ENCODE measurements at places on chromosomes 12 and 14.

GRCh38 chr12:110117956-110118685 is 6.0 kb upstream of the IFT81 start:
- no peak for DNase-seq

GRCh38 chr12:5083955-5084849 is 40.5 kb downstream of the KCNA5 start:
- peak; percentile 79 for DNase-seq

DNA sequence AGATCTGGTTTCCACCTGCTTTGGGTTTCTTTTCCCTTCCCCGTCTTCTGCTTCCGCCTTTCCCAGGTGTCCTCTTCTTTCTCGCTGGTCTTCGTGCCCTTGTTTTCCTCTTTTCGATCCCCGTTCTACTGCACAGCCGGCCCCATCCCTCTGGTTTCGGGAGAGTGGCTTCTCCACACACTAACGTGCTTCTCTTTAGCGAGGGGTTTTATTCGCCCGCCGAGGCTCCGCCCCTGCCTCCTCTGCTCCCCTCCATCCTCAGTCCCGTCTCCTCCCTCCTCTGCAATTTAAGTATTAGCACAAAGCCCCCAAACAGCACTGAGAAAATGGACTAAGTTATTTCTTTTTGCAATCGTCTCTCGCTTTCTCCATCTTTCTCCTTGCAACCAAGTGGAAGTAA is at the start of gene SLC7A8:
Gene SLC7A8, minus strand, starts transcription at position 182 of the 400 bp plus-strand sequence. CDS start 746 bp downstream, outside the sequence.
- DNase-seq, result no peak

DNA sequence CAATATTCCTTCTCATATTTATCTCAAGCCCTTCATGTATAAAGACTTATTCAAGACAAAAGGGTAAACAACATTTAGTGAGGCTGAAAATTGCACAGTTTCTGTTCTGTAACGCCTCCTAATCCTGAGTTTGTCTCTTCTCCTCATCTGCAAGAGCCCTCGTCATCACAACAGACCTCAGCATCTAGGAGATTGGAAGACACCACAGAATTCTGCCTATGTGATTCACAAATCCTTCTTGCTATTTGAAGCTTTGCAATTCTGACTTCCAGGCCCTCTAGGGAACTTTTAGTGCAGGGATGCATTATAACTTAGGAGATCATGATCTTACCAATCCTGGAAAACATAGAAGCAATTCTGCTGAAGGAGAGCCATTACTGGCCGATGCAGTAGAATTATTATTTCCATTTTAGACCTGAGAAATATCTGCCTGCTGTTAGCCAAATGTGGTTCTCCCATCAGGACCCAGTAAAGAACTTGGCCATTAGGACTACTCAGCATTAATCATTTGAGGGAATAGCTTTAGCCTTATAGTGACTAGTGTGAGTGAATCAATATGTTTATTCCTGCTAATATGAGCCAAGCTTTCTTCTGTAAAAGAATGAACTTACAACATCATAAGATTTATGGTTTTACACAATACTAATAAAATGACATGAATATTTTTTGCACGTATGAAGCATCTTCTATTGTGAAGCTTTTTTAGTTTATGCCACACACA is 119.5 kb downstream of the ANO4 start:
- no peak for DNase-seq

Data from GM13977 (cell line).